Right renal pelvis (tissue), 4 donors: ENCODE measurements at places on chromosomes 4 and X. TPM values are rescaled to one million over a fixed set of nuclear protein-coding genes. Genes with fewer than 3 reads are reported as not detected.

AMBN gene
- 1.3 TPM for polyA plus RNA-seq

GRCh38 chrX:115372152-115372551, 82.6 kb downstream of the LUZP4 start:
- DNase-seq = no peak

DNA sequence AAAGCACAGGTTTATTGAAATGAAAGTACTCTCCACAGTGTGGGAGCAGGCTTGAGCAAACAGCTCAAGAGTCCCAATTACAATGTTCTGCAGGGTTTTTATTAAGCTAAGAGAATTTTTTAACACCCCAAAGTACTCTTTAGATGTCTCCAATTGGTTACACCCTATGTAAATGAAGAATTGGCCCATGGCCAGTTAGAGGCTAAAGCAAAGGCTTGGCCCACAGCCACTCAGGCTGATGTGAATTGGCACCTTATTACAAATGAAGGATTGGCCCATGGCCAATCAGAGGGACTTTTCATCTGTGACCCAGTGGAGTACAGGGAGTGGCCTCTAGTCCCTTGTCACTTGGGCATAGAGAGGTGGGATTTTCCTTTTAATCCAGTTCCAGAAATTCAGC, 30.1 kb upstream of the IQCM start:
- no peak for DNase-seq

DNA sequence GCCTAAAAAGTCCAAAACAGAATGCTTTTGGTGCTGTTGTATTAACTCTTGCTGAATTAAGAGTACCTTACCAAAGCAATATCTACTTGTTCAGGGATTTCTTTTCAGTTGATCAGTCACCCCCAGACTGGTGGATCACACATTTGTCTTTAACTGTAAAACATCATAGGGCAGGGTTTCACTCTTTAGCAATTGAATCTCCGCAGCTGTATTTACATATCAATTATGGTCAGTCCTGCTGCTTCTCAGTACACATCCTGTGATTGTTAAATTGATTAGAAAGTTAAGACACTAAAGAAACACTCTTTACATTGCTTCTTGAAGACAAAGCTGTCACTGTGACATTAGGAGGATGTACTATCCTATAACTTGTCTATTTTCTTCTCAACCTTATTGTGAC, 277.1 kb upstream of the ADGRL3 start:
- DNase-seq = no peak

DNA sequence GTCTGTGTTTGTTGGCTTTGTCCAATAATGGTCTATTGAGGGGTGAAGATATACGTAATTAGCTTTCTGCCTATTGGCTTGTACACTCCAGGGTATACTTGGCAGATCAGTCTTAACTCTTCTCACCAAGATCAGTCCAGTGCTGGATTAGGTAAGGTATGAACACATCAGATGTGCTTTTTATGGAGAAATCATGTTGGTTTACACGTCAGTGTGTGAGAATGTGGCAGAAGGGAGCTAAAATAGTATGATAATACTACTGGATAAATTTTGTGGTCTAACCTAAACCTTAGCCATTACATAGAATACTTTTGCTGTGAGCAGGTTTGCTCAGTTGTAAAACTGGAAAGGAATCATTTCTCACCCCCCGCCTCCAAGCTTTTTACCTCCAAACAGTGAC, 4.2 kb downstream of the PDHA1 start:
- DNase-seq = no peak
